ENCODE measurements at places on chromosomes 1 and 21.

DNA sequence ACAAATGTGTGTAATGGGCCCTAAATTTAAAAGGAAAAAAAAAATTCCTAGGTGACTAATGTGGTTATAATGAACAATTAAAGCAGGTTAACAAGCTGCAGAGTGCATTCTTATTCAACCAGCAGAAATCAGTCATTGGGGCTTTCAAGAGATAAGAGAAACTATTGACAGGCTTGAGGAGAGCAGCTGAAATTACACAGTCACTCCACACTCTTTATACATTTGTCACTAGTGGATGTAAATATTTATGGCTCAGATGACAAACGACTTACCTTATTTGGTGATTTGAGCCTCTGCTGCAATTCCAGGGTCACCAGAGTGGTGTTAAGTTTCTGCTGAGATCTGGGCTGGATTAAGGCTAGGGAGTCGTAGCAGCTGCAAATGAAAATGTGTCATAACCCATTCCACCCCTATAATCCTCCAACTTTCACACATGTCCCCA is 896.3 kb downstream of the TTLL7 start:
- DNase-seq, result no peak

- no peak for DNase-seq
These were observed 242.8 kb downstream of the DISC1 start for GRCh38 chr1:231869364-231869763.

DNA sequence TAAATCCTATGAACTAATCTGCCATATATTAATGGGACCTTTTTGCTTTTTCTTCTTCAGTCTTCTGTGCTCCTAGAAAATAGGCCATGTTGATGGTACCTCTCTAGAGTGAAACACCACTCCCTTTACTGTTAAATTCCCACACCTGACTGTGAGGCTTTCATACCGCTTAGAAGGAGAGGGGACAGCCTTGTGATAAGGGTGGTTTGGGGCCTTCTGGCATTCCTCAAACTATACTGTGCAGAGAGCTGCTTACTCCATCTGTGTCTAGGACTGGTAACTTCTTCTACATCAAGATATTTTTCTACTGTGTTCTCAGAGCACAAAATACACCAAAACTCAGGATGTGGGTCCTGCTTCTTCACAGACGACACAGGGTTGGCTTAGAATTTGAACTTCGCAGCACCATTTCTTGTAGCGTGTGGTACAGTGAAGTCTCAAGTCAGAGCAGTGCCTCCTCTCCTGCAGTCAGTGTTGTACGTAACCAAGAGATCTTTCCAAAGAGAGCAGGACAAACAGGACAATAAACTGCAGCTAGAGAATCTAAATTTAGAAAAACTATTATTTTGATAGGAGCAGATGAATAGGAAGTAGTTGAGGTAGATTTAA is 43.8 kb downstream of the MACO1 start:
- DNase-seq, result no peak

GRCh38 chr1:186476264-186477040 is 15.5 kb upstream of the PDC start:
- no peak for DNase-seq

GRCh38 chr1:181423301-181423918 is 59.9 kb upstream of the CACNA1E start:
- peak; percentile 5 for DNase-seq

DNA sequence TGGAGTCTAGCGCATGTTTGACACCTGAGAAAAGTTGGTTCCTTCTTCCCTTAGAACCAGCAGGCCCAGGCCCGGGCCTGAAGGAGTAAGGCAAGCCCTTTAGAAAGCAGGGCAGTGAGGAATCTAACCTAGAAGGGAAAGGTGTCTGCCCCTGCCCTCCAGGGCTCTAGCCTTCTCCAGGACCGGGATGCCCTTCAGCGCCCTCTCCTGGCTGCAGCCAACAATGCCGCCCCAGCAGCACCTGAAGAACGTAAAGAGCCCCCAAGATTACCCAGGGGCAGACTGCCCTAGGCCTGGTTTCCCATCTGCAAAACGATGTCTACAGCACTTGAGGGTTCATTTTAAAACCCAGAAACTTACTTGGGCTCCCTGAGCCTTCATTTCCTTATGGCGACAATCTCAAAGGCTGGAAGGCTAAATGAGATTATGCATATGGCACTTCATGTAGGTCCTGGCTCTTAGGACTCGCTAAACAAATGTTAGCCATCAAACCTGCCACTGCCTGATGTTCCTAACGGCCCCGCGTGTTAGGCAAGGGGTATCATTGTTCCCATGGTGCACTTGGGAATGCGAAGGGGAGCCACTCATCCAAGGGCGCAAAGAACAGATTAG is 106.7 kb upstream of the KLHDC7A start:
- no peak for DNase-seq

- no peak for DNase-seq
These were observed 58.4 kb upstream of the ATP1B1 start for GRCh38 chr1:169048043-169048442.

GRCh38 chr21:42208036-42208435 is 10.9 kb upstream of the ABCG1 start:
- no peak for DNase-seq

DNA sequence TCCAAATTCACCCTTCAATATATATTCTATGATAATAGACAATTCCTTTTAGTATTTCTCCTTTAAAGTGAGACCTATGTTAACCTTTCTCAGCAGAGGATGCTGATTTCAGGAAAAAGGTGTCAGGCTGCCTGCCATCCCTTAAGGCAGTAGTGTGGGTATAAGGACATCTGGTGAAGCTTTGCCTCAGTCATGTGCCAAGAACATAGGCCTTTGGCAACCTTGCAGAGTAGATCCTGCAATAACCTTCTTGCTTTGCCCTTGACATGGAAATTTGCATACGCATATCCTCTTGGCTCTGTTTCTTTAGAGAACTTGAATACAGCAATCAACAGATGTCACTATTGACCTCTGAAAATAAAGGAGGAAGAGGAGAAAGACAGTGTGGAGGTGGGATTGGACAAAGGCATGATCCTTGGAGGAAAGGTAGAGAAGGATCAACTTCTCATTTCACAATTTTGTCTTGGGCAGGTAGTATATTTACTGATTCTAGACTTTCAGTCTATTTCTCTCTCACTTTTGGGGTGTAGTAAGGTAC is 21.1 kb upstream of the ZRANB2 start:
- DNase-seq, result no peak

GRCh38 chr1:61082311-61083012 is at the start of gene NFIA:
NFIA (plus strand) TSS chr1:61082561.
- DNase-seq, result no peak

DNA sequence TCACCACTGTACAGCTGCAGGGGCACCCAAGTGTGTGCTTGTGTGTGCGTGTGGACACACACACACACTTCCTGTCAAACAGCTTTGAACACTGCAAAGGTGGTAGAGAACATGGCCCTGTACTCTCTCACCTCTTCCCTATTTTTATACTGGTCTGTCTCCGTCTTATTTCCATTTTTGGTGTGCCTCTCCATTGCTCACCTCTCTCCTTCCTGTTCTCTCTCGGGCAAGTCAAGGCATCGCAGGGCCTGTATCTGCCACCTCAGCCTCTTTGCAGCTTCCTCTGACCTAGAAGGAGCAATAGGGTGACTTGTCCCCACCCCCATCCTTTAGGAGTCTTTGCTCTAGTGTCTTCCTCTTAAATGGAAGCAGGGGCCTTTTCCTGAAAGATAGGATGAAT is 2.2 kb downstream of the SMCP start:
- no peak for DNase-seq

- DNase-seq, result no peak
These were observed 76.1 kb downstream of the NCAM2 start for GRCh38 chr21:21074305-21074704.

DNA sequence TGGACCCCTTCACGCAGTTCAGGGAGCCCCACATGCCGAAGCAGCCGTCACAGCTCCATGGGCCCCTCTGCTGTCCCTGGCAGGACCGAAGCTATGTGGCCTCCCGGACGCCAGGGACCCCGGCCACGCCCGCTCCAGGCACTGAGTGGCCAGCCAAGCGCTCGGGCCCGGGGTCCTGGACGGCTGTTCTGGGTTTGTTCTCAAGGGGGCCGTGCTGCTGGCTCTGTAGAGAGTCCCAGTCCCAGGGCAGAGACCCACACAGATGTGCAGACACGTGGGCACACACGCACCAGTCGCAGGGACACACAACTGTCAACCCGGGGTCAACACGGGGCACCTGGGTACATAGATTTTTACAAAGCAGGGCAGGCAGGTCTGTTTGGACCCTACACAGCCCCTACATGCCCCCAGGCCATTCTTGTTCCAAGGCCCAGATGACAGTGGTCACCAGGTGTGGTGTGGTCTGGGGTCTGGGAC is 6.7 kb downstream of the B3GALT6 start:
- no peak for DNase-seq

DNA sequence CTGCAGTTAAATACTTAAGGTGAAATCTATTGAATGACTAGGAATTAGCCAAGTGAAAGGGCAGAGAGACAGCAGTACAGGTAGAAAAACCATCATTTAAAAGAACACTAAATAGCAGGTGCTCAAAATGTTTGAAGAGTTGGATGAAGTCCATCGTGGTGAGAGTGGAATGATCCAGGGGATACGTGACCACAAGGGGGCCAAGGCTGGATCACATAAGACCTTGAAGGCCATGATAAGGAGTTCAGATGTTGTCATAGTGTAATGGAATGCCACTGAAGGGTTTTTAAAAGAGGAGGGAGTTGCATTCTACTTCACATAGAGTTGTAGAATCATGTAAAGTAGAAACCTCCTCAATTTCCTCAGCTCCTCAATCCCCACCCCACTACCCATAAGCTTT is 34.8 kb upstream of the HOOK1 start:
- DNase-seq, result no peak

- no peak for DNase-seq
These were observed 498.2 kb upstream of the C1orf87 start for GRCh38 chr1:60571811-60572210.

DNA sequence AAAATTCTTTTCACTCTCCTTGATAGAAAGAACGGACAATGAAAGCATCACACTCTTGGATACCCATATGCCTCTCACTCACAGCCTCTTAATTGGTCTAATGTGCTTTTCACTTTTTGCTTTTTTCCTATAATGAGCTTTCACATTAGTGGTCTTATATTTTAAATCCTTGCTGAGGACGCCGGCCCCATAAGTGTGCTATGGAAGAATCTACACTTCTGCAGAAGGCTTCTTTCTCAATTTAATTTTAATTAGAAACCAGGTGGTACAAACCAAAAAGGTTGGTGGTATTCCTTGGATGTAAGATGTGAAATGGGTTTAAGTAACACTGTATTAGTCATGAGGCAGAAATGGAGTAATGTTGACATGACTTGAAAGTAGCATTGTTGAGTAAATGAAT is 190.6 kb upstream of the NFIA start:
- no peak for DNase-seq

- DNase-seq, result no peak
These were observed 109.4 kb downstream of the TLR5 start for GRCh38 chr1:223033658-223034057.

DNA sequence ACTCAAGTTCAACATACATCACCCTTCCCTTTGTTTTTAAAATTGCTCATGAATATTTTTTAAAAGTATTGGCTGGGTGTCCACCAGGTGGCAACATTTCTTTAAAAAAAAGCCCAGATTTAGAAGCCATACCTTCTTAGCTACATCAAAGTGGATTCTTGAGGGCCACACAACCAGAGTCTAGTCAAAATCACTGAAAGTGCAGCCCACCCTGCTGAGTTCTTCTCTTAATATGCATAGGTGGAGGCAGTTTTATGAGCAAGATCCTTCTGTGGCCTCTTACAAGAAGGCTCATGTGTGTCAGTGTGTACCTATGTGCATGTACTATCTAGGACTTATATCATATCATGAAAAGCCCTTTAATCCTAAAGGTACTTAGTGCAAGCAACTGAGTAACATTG is 16.9 kb upstream of the GNG12 start:
- DNase-seq, result no peak

DNA sequence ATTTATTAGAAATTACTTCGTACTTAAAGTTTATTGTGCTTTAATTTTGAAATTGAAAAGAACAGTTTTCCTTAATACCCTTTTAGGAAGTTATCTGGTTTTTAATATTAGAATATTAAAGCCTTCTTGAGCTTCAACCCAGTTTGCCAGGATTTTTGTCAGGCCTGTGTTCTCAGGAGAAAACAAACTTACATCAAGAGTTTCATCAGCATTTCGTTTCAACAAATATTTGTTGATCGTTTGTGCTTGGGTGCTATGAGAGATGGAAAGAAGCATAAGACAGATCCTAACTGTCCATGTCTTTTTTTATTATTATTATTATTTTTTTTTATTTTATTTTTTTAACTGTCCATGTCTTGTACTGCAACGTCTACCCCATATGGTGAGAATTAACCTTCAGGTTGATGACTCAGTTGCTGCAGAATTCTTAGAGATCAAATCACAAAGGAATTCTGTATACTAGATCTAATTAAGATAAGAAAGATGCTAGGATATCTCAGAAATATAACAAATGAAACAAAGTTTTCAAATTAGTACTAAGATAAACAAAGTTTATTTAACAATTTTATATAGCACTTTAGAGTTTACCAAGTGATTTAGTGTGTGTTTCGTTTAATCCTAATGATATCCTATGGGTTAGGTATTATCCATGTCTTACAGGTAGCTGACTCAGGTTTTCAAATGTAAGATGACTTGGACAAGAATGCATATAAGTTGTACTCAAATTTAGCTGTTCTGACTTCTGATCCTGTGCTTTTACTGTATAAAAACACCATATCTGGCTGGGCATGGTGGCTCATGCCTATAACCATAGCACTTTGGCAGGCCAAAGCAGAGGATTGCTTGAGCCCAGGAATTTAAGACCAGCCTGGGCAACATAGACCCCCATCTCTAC is 14.3 kb downstream of the FBXO28 start:
- DNase-seq, result no peak

DNA sequence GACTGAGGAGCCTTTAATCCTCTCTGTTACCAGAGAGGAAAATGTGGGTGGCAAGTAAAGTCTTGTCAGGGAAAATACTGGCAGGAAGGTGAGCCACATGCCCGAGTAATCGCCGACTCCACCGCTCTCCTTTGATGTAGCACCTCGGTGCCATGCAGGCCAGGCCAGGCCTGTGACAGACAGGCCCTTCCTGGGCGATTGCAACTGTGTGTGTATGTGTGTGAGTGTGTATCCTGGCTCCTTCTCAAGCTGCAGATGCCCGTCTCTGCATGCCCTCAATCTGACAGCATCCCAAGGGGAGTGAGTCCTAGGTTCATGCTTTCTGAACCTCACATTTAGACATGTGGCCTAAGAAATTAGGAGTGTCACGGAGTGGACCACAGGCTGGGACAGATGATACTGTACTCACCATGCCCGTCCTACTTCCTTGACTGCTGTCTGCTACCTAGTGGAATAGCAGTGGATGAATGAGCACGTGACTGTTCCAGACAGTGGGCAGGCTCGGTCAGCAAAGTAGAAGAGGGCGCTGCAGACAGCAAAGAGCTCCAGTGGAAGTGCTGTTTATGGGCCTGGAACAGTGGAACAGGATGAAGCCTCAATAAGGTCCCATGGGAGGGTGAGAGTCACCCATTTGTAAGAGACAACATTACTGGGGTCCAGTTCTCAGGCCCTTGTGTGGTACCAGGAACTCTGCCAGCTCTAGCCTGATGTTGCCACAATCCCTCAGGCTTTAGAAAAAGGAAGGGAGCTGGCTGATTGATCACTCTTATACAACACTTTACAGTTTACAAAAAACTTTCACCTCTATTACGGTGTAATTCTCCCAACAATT is 25.3 kb downstream of the SERTAD4 start:
- no peak for DNase-seq

Data from AG09309 (cell line).